GM18507 (cell line): ENCODE measurements at places on chromosomes 2 and 18.

- DNase-seq: no peak
These were observed 1.8 kb upstream of the THNSL2 start for GRCh38 chr2:88168386-88168785.

DNA sequence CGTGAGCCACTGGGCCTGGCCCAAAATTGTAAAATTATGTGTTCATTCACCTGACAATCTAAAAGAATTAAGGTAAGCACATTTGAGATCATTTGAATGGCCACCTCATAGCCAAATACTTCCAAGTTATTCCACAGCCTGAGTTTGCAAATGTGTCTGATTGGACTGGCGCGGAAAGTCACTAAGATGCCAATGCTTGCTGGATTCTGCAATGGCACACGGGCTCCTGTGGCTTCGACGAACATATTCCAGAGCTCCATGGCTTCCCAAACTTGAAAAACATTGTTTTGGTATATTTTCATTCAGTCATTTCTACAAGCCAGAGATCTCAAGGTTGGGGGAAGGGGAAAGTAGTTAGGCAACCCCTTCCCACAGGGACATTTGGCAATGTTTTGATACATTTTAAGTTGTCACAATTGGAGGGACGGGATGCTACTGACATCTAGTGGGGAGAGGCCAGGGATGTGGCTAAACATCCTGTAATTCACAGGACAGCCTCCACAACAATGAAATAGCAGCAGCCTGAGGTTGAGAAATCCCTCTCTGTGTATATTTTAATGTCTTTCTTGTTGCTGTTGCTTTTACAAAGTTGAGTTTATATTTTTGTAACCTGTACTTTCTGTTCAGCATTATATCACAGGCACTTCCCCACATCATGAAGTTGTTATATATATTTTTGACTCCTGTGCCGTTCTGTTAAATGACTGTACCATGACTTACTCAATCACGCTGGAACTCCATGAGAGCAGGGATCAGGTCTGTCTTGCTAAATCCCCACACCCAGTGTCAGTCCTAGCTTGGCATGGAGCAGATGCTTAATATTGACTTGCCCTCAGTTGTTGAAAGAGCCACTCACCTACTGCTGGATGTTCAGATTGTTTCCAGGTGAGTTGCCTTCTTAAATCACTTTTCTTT, 56.9 kb downstream of the COL4A4 start:
- DNase-seq: no peak

DNA sequence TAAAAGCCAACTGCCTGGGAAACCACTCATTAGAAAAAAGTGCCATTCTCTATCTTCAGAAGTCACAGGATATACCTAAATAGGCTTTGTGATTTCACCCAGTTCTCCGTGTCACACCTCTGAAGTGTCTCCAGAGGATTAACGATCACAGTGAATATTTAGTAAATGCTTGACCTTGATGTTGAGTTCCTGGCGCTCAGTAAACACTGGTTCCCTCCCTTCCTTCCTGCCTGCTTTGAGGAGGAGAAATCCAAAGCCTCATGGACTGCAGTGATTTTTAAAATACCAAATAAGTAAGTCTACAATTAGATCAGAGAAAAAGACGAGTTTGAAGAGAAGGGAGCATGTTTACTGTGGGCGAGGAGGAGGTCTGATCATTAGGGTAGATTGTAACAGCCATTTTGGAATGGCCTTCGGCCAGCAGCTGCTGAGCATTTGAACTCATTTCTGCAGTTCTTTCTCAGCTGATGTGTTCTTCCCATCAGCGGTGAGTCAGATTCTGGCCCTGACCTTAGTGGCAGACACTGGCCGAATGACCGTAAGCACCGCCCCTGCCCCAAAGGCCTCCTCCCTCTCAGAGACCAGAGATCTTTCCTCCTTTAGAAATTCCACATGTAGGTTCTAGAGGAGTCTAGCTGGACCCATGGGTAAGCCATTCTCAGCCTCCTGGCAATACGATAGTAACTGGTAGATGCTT, 62.1 kb upstream of the SLC16A14 start:
- no peak for DNase-seq

DNA sequence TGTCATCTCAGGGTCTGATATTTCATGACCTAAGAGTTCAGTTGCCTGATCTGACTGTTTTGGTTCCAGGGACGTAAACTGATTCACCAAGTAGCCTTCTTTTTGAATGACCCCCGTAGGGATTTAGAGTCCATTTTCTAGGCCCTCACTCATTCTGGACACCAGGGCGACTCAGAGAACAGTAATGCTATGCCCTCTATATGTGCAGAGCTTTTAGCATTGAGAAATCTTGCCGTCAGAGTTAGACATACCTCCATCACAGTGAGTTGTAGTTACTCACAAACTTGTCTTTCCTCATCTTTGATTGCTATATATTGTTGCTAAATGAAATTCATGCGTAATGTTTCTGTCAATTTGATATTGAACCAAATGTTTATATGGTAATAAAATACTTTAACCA, 92.3 kb downstream of the OSBPL6 start:
- no peak for DNase-seq

DNA sequence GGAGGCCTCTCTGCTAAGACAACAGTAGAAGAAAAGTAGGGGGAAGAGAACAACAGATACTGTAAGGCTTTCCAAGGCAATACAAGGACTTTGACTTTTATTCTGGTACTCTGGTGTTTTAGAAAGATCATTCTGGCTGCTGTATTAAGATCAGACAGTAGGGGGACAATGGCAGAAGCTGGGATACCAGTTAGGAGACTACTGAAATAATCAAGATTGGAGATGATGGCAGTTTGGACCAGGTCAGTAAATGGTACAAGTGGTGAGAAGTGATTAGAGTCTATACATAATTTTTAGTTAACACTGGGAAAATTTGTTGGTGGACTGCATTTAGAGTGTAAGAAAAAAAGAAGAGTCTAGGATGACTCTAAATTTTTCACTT, 139.7 kb downstream of the ROCK1 start:
- DNase-seq: no peak
